M059J (cell line): ENCODE measurements at places on chromosomes 16 and 17. TPM values are rescaled to one million over a fixed set of nuclear protein-coding genes. Genes with fewer than 3 reads are reported as not detected.

The TOP2A gene
- 190 and 252 TPM in 2 replicates for total RNA-seq

The TPSD1 gene
- not detected in 2 replicates for total RNA-seq

The ZKSCAN2 gene
- 4.5 and 4.9 TPM in 2 replicates for total RNA-seq

The VEZF1 gene
- total RNA-seq = 62.4 and 63.3 TPM in 2 replicates

The NPW gene
- total RNA-seq = 0.12 TPM in 1 of 2 replicates, not detected in the other

The SYCE1L gene
- 0.39 TPM in 1 of 2 replicates, not detected in the other for total RNA-seq
